ENCODE measurements at places on chromosomes 1 and 21.

DNA sequence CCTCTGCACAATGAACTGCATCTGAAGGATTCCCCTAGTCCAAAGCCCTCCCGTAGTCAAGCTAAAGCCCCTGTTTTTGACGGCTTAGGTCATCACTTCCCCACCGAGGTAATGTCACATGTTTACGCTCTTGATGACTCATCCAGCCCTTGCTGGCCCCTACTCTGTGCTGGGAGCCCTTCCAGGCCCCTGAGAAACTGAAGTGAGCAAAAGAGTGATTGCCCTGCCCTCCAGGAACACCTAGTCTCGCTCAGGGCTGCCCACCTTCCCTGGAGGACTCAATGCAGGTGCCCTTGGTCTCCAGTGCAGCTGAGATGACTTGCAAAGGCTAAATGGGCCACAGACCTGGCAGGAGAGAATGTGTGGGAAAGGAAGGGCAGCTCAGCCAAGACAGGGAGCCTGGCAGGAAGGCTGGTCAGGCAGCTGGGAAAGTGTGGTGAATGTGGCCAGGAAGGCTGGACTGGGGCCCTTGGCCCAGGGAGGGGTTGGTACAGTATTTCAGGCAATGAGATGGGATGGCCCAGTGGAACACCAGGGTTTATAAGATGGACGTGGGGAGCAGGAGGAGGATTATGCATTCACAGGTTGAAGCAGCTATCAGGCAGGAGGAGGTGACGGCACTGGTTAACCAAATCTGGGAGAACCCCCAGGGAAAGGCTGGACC is 345.6 kb downstream of the NPHP4 start:
- DNase-seq, result no peak

DNA sequence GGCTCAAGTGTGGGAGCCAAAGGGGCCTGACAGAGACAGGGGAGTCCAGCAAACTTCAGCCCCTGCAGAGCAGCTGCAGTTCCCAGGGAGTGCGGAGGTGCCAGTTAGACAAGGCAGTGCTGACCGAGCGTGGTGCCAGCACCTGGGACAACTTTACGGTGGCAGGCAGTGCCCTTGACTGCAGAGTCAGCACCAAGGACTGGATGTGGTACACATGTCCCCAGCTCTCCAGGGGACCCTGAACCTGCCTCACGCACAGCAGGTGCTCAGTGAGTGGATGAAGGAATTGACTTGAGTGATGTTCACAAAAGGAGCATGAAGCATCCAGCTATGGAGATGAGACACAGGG is 296.5 kb downstream of the SIPA1L2 start:
- DNase-seq, result no peak

DNA sequence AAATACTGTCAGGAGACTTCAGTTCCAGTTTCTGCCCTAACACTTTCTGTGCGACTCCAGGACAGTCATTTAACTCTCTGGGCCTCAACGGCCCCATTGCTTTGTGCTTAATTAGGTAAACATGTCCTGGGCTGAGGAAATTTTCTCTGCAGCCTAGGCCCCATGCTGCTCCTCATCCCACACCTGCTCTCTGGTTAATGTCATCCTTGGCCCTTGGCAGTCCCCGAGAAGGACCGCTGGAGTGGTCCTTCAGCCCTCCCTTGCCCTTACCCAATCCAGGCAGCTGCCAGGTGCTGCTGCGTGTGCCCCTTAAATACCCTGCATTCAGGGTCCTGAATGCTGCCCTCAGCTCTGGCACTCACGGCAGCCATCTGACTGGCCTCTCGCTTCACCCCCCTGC is 18.7 kb downstream of the UBL4B start:
- no peak for DNase-seq

GRCh38 chr1:150259758-150260669 is 2.4 kb downstream of the CA14 start:
- no peak for DNase-seq

DNA sequence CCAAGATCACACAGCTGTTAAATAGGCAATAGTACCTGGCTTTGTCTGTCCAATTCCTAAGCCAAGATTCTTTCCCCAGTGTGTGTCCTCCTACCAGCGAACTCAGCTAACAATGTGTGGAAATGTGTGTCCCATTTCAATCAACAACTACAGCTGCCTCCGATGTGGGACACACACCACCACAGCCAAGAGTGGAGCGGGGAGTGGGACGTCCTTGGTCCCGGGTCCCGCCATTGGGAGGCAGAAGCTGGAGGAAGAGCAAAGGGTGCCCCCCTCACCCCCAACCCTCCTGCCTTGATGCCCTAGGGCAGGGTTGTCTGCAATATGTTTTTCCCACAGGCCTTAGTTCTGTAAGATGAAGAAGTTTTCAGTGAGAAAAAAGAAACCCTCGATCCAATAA is 265.4 kb upstream of the RAB4A start:
- no peak for DNase-seq

DNA sequence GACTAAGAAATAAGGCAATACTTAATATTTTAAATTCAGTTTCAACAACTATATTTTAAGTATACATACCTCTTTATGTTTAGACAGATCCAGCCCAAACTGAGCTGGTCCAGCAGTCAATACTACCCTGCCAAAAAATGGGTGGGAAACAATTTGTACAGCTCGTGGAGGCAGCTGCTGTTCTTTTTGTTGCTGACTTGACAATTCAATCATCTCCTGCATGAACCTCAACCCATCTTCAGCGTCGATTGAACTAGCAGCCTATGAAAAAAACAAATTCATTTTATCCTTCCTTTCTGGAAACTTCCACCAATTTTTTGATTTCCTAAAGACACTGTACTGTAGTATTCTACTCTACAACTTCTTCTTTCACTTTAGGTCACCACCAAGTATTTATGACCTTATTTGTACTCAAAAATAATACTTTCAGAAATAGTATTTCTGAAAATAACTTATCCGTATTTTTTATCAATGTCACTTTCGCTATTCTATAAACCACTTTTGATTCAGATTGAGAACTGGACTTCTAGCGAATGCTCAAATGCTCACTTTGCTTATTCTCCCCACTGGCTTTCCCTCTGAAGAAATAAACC is 46.5 kb downstream of the EDEM3 start:
- no peak for DNase-seq

DNA sequence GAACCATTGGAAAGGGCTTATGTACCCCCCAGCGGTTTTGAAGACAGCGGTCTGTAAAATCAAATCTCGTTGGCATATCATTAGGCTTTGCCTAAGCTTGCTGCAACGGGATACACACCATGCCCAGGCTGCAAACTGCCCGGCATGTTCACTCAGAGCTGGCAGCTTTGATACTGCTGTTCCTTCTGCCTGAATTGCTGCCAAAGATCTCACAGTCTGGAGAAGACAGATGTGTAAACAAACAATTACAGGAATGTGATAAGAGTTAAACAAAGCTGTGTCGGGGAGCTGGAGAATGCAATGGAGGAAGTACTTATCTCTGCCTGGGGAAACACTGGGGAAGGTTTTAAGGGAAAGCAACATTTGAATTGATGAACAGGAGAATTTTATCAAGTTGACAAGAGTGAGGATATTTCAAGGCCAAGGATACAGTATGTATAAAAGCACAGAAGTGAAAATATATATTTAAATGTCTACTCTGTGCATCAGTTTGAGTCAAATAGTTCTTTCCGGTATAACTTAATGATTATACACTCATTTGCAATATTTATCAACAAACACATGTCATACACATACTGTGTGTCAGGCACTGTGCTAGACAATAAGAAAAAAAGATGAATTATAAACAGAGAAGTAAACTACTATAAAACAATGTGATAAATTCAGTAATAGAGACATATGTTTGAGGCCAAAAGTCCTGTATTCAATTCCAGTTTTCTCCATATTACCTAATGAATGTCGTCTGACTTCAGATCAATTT is 29.9 kb downstream of the CHML start:
- DNase-seq, result no peak

DNA sequence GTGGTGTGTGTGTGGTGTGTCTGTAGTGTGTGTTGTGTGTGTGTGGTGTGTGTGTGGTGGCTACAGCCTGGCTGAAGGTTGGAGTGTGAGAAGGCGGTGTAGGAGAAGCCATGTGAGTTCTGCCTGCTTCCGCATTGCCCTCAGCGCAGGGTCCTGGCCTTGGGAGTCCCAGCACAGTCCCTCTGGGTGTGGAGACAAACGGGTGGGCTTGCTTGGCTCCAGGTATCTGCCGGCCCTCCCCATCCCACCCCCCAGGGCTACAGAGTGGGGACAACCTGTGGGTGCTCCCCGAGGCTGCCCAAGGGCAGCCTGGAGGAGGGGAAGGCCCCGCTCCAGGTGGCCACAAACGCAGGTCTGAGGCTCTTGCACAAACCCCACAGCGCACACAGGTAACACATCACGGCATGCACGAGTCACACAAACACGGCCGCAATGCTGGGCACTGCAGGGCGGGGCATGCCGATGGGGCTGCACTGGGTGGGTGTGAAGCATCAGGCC is 31.7 kb upstream of the ADARB1 start:
- no peak for DNase-seq

DNA sequence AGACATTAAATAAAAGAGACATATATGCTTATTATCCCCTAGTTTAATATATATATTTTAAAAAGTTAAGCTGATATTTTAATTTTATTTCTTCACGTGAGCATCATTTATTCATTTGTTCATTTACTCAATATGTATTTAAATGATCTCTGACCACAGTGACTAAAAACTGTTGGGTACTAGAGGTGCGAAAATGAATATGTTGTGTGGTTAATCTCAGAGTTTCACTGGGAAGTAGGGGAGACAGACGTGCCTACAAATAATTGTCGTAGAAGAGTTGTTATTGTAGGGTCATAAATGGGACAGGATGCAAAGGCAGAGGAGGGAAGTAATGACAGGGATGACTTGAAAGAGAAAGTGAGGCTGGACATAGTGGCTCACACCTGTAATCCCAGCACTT is 213.0 kb upstream of the CACYBP start:
- no peak for DNase-seq

DNA sequence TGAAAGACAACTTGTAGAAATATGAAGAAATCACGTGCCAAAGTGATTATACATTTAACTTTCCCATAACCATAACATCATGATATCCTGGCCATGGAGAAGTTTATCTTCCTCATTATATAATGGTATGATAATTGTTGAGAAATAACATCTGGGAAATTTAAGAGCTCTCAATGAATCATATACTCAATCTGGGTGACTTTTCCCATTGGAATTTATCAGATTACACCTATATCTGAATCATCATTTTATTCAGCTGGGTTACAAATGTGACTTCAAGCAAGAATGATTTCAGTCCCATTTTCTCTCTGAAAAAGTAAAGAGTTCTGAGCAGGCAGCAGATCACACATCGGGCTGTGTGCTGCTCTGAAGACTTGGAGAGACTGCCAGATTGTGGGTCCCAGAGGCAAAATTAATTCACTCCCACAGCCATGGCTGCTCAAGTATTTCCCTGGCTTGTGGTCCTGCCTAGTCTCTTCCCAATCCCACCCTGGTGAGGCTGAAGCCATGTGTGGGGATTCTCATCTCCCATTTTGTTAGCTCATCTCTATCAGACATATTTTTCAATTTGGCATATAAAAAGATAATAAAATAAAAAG is 278.0 kb downstream of the MRPL39 start:
- no peak for DNase-seq

All from stimulated activated CD4-positive, alpha-beta T cell treated with anti-CD3 and anti-CD28 coated beads, Interleukin-1b, Interleukin-23, amount 100 ng/mL, for 1 hour (primary cell).